ENCODE measurements at places on chromosomes 16 and 17. TPM values are rescaled to one million over a fixed set of nuclear protein-coding genes. Genes with fewer than 3 reads are reported as not detected.

C16orf92 gene
- not detected for total RNA-seq

VWA3A gene
- total RNA-seq = under 0.01 TPM

HLF gene
- total RNA-seq = 0.34 TPM

HBA2 gene
- not detected for total RNA-seq

ZPBP2 gene
- not detected for total RNA-seq

ZG16 gene
- total RNA-seq = not detected

CNTNAP4 gene
- total RNA-seq = not detected

CAVIN1 gene
- 159 TPM for total RNA-seq

SHBG gene
- total RNA-seq = 0.36 TPM

PRR29 gene
- total RNA-seq = not detected

PHKB gene
- total RNA-seq = 33.4 TPM

SCARF1 gene
- total RNA-seq = 0.31 TPM

WNK4 gene
- total RNA-seq = not detected

ZMYND15 gene
- 0.69 TPM for total RNA-seq

GAS2L2 gene
- total RNA-seq = not detected

KRT20 gene
- total RNA-seq = not detected

PLEKHG4 gene
- 23.1 TPM for total RNA-seq

TRPV3 gene
- total RNA-seq = 1.3 TPM

TMUB2 gene
- 23.0 TPM for total RNA-seq

KRT14 gene
- 1.0 TPM for total RNA-seq

RCVRN gene
- total RNA-seq = not detected

SLC13A2 gene
- total RNA-seq = not detected

TPSG1 gene
- not detected for total RNA-seq

WFDC1 gene
- total RNA-seq = 51.3 TPM

ST6GALNAC1 gene
- total RNA-seq = not detected

RANBP10 gene
- total RNA-seq = 15.6 TPM

FOXN1 gene
- not detected for total RNA-seq

IGSF6 gene
- total RNA-seq = under 0.01 TPM

ASGR2 gene
- not detected for total RNA-seq

MYO15A gene
- total RNA-seq = 1.4 TPM

MMP25 gene
- total RNA-seq = 0.36 TPM

MYL11 gene
- total RNA-seq = not detected

CPD gene
- total RNA-seq = 75.6 TPM

PTGES3L gene
- total RNA-seq = 0.34 TPM
